ENCODE measurements at places on chromosomes 5 and 9.

GRCh38 chr5:23895614-23896013 lies 388.2 kb downstream of the PRDM9 start:
- no peak for DNase-seq

DNA sequence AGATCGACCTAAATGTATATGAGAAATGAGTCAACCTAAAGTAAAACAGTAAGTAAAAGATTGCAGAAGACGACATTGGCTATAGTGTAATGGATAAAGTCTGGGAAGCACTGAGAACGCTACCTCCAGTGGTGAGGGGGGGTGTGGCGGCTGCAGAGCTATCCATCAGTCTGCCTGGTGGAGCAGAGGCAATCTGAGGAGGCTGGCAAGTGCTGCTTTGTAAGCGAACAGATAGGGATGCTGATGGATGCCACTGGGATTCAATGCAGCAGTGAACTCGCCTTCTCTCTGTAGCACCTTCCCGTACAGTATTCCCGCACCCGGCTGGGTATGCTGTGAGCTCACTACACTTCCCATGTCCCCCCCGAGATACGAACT lies 261.5 kb downstream of the NSG2 start:
- DNase-seq: no peak

DNA sequence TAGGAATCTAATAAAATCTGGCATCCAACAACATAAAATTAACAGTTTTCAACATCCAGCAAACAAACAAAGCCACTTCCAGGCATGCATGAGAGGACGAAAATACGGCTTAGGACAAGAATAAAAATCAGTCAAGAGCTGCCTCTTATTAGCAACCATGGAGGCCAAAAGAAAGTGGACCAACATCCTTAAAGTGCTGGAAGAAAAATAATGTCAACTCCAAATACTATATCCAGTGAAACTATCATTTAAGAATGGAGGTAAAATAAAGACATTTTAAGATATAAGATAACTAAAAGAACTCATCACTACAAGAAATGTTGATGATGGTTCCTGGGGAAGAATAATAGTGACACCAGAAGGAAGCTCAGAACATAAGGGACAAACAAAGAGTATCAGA lies 224.0 kb upstream of the IRX4 start:
- DNase-seq: no peak

- DNase-seq: no peak
Measured at GRCh38 chr9:11182001-11182400, 569.2 kb upstream of the PTPRD start.

- peak; percentile 78 for DNase-seq
Measured at GRCh38 chr5:50711280-50711679, 44.8 kb downstream of the PARP8 start.

DNA sequence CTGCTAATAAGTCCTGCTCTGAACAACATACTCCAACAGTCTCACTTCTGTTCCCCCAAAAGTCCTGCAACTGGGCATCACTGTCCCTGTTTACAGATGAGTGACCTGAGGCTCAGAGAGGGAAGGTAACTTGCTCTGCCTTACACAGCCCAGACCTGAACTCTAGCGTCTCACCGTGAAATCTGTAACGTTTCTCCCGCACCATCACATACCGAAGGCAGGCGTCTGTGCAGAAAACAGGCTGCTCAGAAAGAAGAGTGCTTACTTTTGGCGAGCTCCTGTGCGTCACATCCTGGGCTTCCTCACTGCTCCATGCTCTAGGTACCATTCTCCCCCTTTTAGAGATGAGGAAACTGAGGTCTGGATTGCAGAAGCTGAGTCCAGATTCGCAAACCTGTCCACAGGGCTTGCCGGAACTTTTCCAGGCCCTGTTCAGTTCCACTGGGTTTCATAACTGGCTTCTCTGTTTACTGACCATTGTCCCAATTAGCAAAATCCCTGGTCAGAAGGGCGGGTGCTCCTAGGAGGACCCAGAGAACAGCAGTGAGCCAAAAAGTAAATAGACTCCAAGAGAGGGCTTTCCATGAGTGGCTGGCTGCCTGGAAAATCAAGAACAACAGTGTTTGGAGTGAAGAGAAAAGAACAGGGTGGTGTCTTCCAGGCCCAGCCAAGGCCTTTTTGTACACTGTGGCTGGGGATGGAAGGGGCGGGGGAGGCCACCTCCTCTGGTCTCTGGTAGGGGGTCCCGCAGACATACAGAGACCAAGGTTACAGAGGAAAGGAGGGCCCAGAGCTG lies 27.1 kb downstream of the GSN start:
- no peak for DNase-seq

GRCh38 chr5:125323613-125324012 lies 577.2 kb upstream of the ZNF608 start:
- no peak for DNase-seq

DNA sequence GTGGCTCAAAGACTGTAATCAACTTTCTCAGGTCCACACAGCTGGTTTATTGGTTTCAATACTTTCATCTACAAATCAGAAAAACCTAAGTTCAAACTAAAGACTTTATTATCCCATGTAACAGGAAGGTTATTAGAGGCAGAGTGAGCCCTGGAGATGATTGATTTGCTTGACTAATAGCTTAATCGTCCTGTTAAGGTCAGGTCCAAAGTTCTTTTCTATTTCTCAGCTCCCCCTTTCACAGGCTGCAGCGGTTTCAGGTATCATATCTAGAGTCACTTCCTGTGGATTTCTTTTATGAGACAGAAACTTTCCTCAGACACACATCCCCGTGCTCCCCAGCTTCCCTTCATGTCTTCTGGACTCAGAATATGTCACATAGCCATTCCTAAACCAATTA lies 166.4 kb downstream of the PRELID2 start:
- DNase-seq: no peak

GRCh38 chr9:93994132-93994531 lies 39.0 kb upstream of the BARX1 start:
- DNase-seq: no peak

- no peak for DNase-seq
Measured at GRCh38 chr5:26530305-26530704, 508.1 kb downstream of the CDH9 start.

- no peak for DNase-seq
Measured at GRCh38 chr5:146034605-146035004, 70.8 kb downstream of the PLAC8L1 start.

- DNase-seq: no peak
Measured at GRCh38 chr5:11130131-11130530, 369.1 kb upstream of the DAP start.

GRCh38 chr9:113154946-113155345 lies 4.1 kb downstream of the SLC31A2 start:
- no peak for DNase-seq

- no peak for DNase-seq
Measured at GRCh38 chr5:121108725-121109124, 644.6 kb downstream of the PRR16 start.

DNA sequence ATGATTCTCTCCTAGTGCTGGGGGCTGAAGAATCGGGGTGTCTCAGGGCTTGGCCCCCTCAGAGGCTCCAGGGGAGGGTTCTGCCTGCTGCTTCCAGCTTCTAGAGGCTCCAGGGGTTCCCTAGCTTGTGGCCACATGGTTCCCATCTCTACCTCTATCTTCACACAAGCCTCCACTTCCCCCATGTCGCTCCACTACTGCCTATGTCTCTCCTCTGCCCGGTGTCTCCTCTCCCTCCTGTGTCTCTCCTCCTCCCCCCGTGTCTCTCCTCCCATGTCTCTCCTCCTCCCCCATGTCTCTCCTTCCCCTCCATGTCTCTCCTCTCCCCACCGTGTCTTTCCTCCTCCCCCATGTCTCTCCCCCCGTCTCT lies 12.2 kb upstream of the RNU6ATAC start:
- DNase-seq: no peak

GRCh38 chr9:94557376-94557775 lies 2.5 kb downstream of the PCAT7 start:
- no peak for DNase-seq

- no peak for DNase-seq
Measured at GRCh38 chr9:125990793-125991220, 243.6 kb downstream of the PBX3 start.

- no peak for DNase-seq
Measured at GRCh38 chr9:110707419-110707818, 38.8 kb downstream of the MUSK start.

DNA sequence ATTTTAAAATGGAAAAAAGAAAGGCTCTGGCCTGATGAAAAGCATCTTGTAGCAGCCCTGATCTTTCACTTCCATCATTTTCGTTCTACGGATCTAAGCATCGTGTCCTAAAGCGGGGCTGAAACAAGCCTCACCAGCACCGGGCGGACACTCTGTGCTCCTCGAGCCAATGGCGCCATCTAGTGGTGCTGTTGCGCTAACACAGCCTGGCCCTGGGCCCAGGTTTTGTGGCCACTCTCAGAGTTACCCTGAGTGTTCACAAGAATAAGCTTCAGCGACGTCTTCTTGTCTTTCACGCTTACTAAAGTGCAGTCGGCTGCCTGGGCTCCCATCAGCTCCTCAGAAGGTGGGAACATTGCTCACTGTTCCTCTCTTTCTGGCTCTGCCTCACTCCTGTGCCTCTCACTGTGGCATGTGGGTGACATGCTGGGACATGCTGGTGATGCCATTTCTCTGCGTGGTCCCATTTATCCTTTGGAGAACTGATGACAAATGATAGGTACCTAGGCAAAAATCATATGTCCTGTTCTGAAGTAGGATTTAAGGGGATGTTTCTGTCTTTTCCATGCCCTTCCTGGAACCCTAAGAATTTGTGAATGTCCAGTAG lies 32.7 kb downstream of the DMRT3 start:
- peak; percentile 40 for DNase-seq

GRCh38 chr5:118249386-118249785 lies 739.0 kb downstream of the DTWD2 start:
- no peak for DNase-seq

- DNase-seq: no peak
Measured at GRCh38 chr5:87195104-87195591, 72.5 kb upstream of the RASA1 start.

GRCh38 chr5:149578896-149579295 lies 2.4 kb upstream of the ARHGEF37 start:
- DNase-seq: no peak

- DNase-seq: no peak
Measured at GRCh38 chr9:69955536-69956355, 87.9 kb upstream of the MAMDC2 start.

GRCh38 chr5:112697322-112697721 lies 40.4 kb upstream of the APC start:
- DNase-seq: no peak

- no peak for DNase-seq
Measured at GRCh38 chr5:1853531-1853930, 29.2 kb downstream of the IRX4 start.

DNA sequence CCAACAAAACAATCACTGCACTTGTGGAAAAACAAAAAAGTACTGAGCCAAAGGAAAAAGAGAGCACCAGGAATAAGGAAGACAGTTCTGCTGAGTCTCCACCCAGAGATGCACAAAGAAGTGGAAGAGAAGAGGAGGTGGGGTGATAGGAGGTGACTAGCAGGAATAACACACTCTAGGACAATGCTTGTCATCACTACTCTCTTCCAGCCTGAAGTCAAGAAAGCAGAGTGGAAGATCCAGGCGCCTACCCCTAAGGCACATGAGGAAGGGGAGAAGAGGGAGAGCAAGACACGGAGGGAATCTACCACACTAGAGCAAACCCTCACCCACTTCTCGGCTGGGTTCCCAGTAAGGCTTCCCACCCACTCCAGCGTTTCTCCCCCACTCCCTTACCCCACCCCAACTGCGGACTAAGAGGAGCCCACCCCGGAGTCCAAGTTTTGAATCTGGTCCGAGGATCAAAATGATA lies 1.7 kb downstream of the SLIT3 start:
- DNase-seq: no peak
